Neural progenitor cell (in vitro differentiated cells): ENCODE measurements at places on chromosomes 12 and 14. TPM values are rescaled to one million over a fixed set of nuclear protein-coding genes. Genes with fewer than 3 reads are reported as not detected.

DNA sequence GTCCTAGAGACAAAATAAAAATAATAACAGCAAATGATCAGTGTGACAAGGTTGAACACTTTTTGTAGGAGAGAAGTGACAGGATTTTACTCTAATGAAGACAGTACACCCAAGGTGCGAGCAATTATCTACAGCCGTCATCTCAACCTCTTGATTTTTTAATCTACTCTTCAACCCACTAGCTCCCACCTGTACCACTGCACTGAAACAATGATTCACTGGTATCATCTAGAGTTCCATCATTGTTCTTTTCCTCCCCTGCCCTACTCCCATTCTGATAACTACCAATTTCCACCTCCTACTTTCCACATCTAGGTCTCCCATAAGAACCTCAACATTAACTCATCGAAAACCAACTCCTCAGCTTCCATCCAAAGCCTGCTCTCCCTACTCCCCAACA lies 99.8 kb downstream of the PPP2R5E start:
- H3K4me1 ChIP-seq: no peaks in the 10 kb centered on the region
- no peak overlapping the region for H3K27ac ChIP-seq
- H3K4me3 ChIP-seq: no peak overlapping the region
- no peaks in the 10 kb centered on the region for H3K27me3 ChIP-seq
- DNase-seq: no peak

The RHEBL1 gene
- total RNA-seq: 5.3 and 6.0 TPM in 2 replicates

- H3K36me3 ChIP-seq: no peaks in the 10 kb centered on the region
- no peak overlapping the region for H3K4me3 ChIP-seq
- no peaks in the 10 kb centered on the region for H3K4me1 ChIP-seq
- no peak overlapping the region for H3K27ac ChIP-seq
Measured at GRCh38 chr12:70002097-70002911, 177.3 kb downstream of the MYRFL start.

DNA sequence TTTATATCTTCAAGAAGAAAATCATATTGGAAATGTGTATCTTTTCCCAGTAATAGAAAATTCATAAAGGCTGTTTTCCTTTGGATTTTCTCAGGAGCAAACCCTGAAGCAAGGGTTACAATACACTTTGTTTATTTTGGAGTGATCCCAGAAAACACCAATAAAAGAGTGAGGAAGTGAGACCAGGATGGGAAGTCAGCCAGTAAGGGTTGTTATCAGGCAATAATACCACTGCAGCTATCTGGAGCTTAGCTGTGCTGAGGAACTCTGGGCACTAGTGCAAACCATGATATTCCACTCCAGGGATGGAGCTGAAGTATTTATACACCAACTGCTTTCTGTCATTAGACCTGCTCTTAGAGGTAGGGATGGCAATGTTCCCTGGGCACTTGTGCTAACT lies 1002.3 kb downstream of the FLRT2 start:
- H3K4me3 ChIP-seq: no peak overlapping the region
- H3K36me3 ChIP-seq: no peaks in the 10 kb centered on the region
- H3K4me1 ChIP-seq: no peaks in the 10 kb centered on the region
- H3K27ac ChIP-seq: no peak overlapping the region
- no peak for DNase-seq

GRCh38 chr14:50964683-50965390 lies 20.6 kb upstream of the PYGL start:
- H3K27ac ChIP-seq: no peak overlapping the region
- no peaks in the 10 kb centered on the region for H3K36me3 ChIP-seq
- no peak overlapping the region for H3K4me3 ChIP-seq
- DNase-seq: no peak
- no peaks in the 10 kb centered on the region for H3K27me3 ChIP-seq
- H3K4me1 ChIP-seq: no peaks in the 10 kb centered on the region

DNA sequence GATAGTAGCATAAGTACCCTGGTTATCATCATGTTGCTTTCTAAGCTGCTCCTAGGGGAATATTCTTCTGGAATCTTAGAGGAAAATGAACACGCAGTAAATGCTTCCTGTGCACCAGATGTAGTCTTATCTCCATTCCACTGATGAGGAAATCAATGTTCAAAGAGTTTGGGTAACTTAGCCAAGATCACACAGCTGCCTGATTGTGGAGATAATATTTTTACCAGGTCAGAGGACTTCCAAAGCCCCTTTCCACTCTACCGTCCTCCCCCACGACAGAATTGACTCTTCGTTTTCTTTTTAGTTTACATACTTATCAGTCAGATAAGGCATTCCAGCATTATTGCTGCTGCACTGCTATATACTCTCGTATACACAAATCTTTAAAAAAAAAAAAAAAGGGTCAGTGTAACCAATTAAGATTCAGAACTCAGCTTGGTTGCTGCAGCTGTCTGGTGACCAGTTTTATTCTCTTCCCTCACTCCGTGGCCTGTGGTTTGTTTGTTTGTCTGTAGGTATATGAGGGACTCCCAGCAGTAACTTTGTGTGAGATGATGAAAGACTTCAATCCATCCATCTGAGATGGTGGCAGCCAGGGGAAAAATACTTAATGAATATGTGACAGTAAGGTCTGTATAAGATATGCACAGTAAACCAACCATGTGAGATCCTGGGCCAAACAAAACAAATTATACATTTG lies 110.5 kb downstream of the TGFB3 start:
- no peak overlapping the region for H3K27ac ChIP-seq
- H3K27me3 ChIP-seq: no peaks in the 10 kb centered on the region
- H3K36me3 ChIP-seq: no peaks in the 10 kb centered on the region
- peaks cover 7% of the 10 kb centered on the region for H3K4me1 ChIP-seq

The WNT1 gene
- total RNA-seq: 0.56 TPM in 1 of 2 replicates, not detected in the other

DNA sequence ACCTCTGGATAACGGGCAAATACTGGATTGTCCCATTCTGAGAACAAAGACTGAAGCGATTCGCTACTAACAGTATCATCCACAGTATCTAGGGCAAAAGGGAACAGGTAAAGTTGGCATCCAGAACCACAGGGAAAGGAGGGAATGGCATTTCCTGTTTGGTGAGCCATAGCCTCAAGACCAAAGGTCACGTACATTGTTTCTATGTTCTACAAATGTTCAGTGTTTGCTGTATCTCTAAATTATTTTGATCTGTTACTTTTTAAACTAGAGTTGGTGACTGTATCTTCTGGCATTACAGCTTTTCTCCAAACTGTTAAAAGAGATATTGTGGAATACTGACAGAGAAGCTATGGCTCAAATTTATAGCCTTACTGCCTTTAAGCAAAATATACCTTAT lies 9.7 kb downstream of the MLH3 start:
- no peak overlapping the region for H3K27ac ChIP-seq
- H3K4me3 ChIP-seq: no peak overlapping the region
- H3K4me1 ChIP-seq: no peaks in the 10 kb centered on the region
- DNase-seq: no peak
- no peaks in the 10 kb centered on the region for H3K27me3 ChIP-seq

The NANOG gene
- not detected in 2 replicates for total RNA-seq

The CYP46A1 gene
- total RNA-seq: 0.77 and 1.1 TPM in 2 replicates

- H3K27me3 ChIP-seq: no peaks in the 10 kb centered on the region
- no peak overlapping the region for H3K27ac ChIP-seq
- no peaks in the 10 kb centered on the region for H3K36me3 ChIP-seq
- H3K4me3 ChIP-seq: no peak overlapping the region
- H3K4me1 ChIP-seq: no peaks in the 10 kb centered on the region
- DNase-seq: no peak
Measured at GRCh38 chr12:70052931-70053497, 190.2 kb upstream of the CNOT2 start.

The ATP5F1B gene
- total RNA-seq: 558 and 609 TPM in 2 replicates

The KCNA1 gene
- total RNA-seq: 1.4 and 3.1 TPM in 2 replicates

DNA sequence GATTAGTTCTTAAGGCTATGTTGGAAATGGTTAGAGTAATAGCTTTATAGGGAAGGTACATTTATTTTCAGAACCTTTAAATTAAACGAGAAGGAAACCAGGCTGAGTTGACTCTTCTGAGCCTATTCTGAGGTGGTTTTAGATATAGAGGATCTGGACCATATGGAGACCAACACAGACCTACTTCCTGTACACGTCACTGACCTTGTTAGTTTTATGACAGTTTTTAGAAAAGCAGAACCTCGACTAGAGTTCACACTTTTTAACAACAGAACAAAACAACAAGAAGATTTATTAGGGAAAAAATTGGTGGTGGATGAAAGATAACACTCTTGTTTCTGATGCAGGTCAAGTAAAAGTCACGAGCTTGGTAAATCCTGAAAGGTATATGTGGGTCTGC lies 107.1 kb downstream of the NPAS3 start:
- H3K36me3 ChIP-seq: no peaks in the 10 kb centered on the region
- H3K27ac ChIP-seq: no peak overlapping the region
- DNase-seq: no peak
- H3K4me1 ChIP-seq: no peaks in the 10 kb centered on the region
- no peak overlapping the region for H3K4me3 ChIP-seq

DNA sequence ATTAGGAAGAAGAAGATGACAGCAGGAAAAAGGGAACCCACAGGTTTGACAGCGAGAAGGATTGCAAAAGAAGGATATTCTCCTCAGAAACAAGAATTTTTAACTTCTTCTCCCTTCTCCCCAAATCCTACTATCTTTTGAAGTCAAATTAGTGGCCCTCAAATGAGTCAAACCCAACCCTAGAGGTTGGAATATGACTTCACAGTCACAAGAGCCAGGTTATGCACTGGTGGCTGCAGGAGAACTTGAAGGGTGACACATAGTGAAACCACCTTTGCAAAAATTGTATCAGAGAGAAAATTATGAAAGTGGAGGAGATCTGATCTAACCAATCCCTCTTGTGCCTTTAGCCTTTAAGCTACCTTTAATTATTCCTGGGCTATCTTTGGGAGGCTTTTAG lies 386.2 kb upstream of the CCDC196 start:
- no peaks in the 10 kb centered on the region for H3K4me1 ChIP-seq
- no peak overlapping the region for H3K4me3 ChIP-seq
- no peaks in the 10 kb centered on the region for H3K36me3 ChIP-seq
- H3K27ac ChIP-seq: no peak overlapping the region

DNA sequence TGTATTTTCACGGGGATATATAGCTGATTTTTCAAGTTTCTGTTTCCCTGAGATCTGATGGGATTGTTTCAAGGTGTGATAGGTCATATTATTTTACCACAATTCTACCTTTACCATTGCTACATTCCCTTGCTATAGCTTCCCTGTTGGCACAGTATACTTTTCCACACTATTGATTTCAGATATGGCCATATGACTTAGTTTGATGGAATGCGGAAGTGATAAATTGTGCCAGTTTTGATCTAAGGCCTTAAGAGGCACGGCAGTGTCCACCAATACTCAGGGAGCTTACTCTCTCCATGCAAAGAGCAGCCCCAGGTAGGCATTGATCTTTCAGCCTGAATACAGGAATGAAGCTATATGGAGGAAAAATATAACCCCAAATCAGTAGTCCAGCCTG lies 315.7 kb downstream of the SLC16A7 start:
- no peak for DNase-seq
- no peaks in the 10 kb centered on the region for H3K27me3 ChIP-seq
- H3K27ac ChIP-seq: no peak overlapping the region
- H3K4me3 ChIP-seq: no peak overlapping the region
